ENCODE measurements at places on chromosomes 6 and 20.

- no peak for DNase-seq
Measured at GRCh38 chr6:46293641-46294316, 123.0 kb upstream of the ENPP5 start.

GRCh38 chr6:72287801-72288200 is 334.1 kb upstream of the KCNQ5 start:
- DNase-seq: no peak

- no peak for DNase-seq
Measured at GRCh38 chr20:47878601-47879027, 93.3 kb upstream of the SULF2 start.

- no peak for DNase-seq
Measured at GRCh38 chr6:48505621-48506020, 394.6 kb upstream of the PTCHD4 start.

DNA sequence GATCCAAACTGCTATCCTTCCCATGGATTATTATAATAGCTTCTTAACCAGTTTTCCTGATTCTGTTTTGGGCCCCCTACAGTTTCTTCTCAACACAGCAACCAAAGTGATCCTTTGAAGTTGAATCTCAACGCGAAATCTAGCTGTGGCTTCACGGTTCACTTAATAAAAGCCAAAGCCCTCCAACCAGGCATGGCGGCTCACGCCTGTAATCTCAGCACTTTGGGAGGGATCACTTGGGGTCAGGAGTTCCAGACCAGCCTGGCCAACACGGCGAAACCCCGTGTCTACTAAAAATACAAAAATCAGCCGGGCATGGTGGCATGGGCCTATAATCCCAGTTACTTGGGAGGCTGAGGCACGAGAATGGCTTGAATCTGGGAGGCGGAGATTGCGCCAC is 3.3 kb downstream of the RMND1 start:
- DNase-seq: no peak

GRCh38 chr20:64140061-64140931 is 24.0 kb upstream of the MYT1 start:
- peak; percentile 40 for DNase-seq

- no peak for DNase-seq
Measured at GRCh38 chr20:56762401-56762800, 133.3 kb downstream of the TFAP2C start.

DNA sequence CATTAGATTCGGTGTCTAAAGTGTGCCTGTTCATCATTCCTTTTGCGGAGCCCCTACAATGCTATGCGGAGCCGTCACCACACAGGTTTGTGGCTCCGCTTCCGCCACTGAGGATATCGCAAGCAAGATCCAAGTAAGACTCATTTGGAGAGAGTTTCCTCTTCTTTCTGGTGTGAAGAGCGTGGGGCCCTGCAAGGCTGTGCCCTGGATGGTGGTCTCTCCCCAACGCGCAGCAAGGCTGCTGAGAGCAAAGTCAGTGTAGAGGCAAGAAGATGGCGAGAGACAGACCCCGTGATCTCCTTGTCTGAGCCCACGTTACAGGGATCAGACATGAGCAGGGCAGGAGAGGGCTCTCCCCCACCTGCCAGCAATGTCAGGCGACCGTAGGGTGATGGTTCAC is 96.3 kb upstream of the AFDN start:
- DNase-seq: no peak

GRCh38 chr20:16975682-16976081 is 227.5 kb downstream of the OTOR start:
- no peak for DNase-seq

GRCh38 chr20:10352934-10353824 is 80.8 kb downstream of the MKKS start:
- DNase-seq: no peak

DNA sequence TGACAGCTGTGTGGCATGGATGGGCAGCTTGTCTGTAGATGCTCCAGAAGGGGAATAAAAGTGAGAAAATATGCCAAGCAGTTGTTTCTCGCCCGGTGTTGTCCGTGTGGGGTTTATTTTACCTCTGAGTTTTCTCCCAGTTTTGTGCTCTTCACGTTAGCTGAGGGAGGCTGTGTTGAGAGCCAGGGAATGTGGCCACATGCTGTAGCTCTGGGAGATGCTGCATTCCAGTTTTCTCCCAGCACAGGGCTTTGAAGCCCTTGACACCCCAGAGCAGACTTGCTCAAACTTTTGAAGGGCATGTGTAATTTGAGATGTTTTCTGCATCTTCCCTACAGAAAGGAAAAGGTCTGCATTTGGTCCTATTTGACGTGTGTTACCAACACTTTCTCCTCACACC is 67.7 kb downstream of the RREB1 start:
- DNase-seq: no peak

DNA sequence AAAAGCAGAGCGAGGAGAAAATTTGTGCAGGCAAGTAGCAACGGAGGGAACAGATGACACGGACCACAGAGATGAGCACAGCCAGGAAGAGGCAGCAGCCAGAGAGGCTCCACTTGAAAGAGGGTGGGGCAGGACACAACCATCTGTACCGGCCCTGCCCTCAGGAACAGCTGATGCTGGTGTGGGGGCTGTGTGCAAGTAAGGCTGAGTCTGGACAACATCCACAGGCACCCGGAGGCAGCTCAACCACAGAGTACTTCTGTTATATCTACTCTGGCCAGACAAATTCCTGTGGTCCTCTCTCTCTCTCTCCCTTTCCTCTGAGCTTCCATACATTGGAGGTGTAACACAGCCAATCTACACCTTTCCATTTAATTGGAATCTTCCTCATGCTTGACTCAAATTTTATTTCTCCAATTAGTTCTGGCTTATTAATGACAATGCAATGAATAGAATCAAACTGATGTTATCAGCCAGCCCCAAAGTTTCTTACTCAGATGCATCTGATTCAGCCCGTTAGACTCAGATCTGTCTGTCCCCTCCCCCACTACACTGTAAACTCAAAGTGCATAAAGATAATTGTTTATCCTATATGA is 24.9 kb downstream of the KIF13A start:
- peak; percentile 49 for DNase-seq

- DNase-seq: peak; percentile 87
Measured at GRCh38 chr6:21594416-21595281, 1.1 kb downstream of the SOX4 start.

- DNase-seq: no peak
Measured at GRCh38 chr6:129453073-129453472, 256.9 kb downstream of the ARHGAP18 start.

DNA sequence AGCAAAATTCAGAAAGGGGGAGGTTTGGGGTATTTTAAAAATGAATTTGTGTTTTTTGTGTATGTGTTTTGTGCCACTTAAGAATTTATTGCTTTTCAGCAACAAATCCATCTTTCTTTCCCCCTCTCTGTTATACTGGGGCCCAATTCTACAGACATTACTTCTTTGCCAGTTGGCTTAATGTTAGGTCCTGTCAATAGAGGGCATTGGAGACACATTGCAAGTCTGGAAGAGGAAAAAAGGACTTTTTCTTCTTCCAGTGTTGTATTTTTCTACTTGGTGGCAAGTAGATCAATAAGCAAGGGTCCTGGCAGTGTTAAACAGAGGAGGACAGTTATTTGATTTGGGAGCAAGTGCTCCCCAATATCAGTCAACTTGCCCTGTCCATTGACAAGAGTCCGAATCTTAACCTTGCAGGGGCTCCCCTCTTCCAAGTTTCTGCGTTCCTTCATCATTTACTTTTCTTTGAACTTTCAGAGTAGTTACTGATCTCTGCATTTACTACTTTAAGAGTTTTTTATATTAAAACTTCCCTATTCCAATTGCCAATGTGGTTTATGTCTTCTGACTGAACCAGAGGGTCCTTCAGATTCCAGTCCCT is 23.4 kb downstream of the SCML4 start:
- no peak for DNase-seq

- no peak for DNase-seq
Measured at GRCh38 chr6:105941621-105942412, 144.3 kb upstream of the PRDM1 start.

DNA sequence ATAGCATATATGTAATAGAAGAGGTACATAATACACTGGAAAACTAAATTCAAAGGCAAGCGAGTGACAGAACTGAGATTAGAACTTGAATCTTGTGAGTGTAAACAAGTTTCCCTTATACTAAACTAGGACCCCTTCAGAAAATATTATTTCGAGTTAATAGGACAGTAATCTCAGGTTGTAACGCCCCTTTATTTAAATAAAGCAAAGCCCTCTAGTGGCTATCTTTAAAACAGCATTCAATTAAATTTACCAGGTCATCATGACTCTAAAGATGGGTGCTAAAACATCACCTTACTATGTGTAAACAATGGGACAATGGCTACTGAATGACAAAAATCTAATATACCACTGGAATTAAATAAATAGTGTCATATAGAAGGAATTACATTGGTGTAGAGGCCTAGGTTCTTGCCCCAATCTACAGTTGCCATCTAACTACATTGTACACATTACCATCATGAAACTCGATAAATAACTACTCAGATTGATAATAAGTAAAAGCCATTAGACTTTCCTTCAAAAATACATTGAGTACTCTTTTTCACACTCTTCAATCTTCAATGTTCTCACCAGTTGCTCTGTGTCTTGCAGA is 255.4 kb upstream of the IRAK1BP1 start:
- DNase-seq: no peak

Data from right forelimb (tissue), 1 donor.